ENCODE measurements at places on chromosomes 1 and 21. TPM values are rescaled to one million over a fixed set of nuclear protein-coding genes. Genes with fewer than 3 reads are reported as not detected.

Gene FAM151A
- total RNA-seq, result not detected

Gene WDR64
- not detected for total RNA-seq

Gene PGLYRP4
- not detected for total RNA-seq

Gene ITGB2
- 1.2 TPM for total RNA-seq

Gene ZNF648
- not detected for total RNA-seq

Gene GJA9
- total RNA-seq, result not detected

Gene AADACL3
- total RNA-seq, result not detected
